Activated naive CD8-positive, alpha-beta T cell treated with anti-CD3 and anti-CD28 coated beads for 36 hours (primary cell): ENCODE measurements at places on chromosomes 5 and 9.

DNA sequence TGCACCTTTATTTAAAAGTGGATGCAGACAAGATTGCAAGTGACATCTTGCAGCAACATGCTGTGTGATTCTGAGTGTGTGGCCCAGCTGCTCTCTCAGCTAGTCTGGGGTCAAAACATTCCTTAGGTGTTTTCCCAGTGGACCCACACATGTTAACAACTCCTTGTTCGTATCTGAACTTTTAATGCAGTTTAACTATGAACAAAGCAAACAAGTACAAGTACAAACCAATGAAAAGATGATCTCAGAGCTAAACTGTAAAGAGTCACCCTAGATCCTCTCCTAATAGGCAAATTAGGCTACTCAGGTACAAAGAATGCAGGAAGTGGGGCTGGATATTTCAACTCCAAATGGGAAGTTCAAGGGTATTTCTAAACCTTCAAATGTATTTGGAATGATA is 108.4 kb downstream of the ENTREP1 start:
- DNase-seq = no peak

GRCh38 chr9:114259798-114260523 is 62.9 kb upstream of the ORM1 start:
- DNase-seq = no peak

- DNase-seq = peak; percentile 23
Observed at GRCh38 chr9:85377731-85378289, 363.9 kb downstream of the AGTPBP1 start.

GRCh38 chr5:139739150-139739974 is 56.2 kb upstream of the PSD2 start:
- DNase-seq = no peak

DNA sequence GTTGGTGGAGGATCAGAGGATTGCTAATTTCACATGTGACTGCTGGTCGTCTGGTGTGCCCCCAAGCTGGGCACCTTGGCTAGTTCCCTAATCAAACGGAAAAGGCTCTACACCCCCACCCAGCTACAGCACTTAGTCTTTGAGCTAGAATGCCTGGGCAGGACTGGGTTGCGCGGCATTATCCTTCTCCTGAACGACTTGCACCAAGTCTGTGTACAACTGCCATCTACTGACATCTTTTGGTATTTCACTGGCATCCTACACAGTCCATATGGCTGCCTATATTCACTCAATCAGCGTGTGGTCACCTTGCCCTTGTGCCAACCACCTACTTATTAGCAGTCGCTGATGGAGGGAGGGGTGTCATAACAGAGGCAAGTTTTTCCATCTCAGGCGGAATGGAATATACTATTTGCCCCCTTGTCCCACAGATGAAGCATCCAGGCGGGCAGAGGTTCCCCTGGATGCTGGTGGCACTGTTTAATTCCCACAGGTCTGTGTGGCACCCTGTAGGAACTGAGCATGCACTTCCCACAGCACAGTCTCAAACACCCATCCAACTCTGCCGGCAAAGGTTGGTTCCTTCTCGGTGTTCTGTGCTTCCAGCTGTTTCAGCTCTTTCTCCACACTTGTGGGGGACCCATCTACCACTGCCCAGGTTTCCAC is 150.1 kb downstream of the OSTF1 start:
- peak; percentile 20 for DNase-seq

DNA sequence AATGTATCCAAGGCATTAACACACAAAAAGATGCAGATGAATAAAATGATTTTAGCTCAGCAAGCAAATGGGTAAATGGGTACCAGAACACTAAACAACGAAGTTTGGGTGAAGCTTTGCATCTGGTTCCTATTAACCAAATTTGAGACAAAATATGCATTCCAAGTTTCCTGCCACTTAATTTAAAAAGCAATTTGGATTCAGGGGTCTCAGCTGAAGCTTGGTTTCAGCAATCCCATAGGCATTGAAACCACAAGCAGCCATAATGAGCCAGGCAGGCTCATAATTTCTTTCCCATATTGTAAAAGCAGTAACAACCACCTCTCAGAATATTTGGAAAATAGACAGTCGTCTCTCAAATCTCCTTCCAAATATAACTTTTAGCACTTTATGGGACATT is 138.9 kb downstream of the NXNL2 start:
- no peak for DNase-seq

DNA sequence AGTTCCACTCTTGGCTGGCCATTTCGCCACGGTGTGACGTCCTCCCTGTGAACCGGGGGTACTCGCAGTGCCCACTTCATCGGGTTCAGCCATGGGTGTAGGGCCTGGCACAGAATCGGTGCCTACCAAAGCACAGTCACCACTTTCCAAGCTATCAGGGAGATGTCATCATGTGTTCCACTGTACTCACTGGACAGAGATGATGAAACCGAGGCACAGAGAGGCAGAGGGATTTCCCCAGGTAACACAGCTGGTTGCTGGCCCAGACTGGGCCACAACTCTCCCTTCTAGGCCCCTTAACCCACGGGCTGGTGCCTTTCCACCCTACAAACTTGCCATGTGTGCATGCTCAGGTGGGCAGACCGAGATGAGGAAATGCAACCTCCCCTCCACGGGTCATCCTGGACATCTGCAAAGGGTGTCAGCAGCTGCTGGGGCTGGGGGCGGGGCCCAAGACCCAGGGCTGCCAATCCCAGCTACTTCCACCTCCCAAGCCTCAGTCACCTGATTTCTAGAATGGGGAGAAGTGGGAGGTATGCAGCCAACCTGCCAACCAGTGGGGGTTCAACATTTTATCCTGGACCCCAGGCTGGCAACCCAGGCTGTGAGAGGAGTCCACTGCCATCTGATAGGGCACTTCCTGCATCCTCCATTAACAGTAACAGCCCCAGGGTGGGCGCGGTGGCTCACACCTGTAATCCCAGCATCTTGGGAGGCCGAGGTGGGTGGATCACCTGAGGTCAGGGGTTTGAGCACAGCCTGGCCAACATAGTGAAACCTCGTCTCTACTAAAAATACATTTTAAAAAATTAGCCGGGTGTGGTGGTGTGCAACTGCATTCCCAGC is 893 bp upstream of the SH2D3C start:
- DNase-seq = peak; percentile 77

DNA sequence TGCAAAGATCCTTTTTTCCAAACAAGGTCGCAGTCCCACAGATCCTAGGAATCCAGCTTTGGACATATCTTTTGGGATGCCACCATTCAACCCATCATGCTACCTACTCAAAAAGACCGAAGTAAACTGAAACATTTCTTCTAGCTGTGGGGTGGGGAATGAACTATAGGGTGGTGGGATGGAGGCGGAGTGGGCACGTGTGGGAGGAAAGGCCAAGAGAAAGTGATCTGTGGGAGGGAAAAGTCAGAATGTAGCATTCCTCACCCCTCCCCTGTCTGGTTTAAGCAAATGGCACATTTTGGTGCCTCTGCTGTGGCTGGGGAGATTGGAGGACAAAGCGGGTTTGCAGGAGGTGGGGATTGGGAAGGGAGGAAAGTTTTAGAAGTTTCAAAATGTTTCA is 59.2 kb upstream of the IL17B start:
- DNase-seq = no peak

GRCh38 chr5:118076490-118076889 is 911.9 kb downstream of the DTWD2 start:
- no peak for DNase-seq

- DNase-seq = no peak
Observed at GRCh38 chr9:113446323-113446740, 17.2 kb upstream of the RGS3 start.

DNA sequence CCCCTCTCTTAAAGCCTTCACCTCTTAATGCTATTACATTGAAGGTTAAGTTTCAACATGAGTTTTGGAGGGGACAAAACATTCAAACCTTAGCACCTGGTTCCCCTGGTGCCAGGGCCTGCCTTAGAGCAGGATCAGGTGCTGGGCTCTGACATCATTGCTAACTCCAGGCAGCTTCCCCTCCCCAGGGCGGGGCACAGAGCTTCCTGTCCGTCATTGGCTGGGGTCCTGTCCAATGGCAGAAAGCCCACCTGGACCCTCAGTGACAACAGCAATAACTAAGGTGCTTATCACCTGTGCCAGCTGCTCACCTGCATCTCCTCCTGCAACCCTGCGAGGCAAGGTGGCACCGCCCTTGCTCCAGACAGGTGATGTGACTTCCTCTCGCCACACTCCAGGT is 177.4 kb downstream of the NSG2 start:
- no peak for DNase-seq

DNA sequence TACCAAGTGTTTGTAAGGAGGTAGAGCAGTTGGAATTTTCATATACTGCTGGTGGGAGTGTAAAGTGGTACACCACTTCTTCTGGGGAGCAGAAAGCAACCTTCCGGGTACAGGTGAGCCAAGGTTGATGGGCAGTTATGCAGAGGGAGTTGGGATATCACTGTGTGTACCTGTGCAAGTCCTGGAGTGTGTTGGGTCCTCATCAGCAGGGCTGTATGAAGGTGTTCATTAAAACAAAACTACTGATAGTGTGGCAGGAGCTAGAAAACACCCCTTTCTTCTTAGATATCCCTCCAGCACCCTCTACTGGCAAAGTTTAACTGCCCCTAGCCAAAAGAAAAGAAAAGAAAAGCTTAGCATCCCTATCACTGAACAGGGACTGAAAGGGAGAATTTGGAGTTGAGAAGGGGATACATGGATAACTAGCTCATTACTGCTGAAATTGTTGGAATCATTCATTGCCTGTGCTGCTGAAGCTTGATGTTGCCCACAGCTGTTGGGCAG is 10.7 kb downstream of the MARCHF6 start:
- DNase-seq = no peak

DNA sequence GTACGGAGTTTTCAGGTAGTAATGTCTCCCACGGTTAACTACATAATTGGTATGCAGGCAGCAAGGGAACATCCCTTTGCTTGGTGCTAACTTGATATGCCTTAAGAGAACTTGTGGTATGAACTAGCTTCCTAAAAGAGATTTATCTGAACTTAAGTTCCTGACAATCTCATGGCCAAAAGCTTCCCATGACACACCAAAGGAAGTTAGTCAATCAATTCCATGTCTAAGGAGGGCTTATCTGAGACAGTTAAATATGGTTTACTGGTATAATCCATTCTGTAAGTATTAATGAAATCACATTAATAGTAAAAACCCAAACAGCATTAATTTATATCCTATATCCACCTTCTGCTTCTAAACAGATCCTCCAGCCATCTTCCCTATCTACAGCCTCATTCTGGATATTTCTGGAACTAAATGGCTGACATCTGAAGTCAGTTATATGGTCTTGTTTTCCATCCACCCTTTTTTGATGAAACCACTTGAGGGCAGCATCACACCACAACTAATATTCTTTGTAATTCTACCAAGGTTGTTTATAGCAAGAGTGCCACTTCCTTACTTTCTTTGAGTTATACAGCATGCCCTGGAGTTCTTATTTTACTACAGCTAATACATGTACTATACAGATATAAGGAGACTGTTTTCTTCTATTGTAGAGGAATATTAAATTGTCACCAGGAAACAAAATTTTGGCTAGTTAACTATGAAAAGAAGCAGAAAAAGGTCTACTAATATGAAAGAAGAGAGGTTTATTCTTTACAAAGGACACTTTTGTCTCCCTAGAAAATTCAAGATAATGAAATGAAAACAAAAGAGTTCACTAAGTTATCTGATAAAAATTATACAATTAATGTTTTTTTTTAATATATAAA is 34.7 kb downstream of the SHOC1 start:
- peak; percentile 16 for DNase-seq

DNA sequence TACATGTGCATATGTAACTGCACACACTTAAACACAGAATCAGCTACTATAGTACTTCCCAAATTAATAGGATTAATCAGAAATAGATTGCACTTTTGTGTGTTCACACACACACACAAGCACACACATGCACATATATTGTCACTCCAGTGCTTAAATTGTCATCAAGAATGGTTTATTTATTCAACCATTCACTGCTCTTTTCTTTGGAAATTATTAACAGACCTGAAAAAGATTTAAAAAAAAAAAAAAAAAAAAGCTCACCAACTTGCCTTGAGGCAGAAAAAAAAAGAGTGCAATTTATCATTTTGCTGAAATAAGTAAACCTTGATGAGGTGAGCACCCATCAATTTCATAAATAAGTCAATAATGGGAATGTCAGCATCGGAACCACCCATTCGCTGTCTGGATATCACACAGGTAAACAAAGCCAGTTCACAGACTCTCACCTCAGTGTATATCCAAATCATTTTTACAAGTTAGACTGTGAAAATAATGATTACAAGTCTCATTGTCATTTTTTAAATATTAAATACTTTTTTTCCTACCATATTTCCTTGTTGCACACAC is 562.8 kb downstream of the BNC2 start:
- DNase-seq = no peak

- no peak for DNase-seq
Observed at GRCh38 chr9:12178634-12179033, 514.6 kb upstream of the TYRP1 start.

DNA sequence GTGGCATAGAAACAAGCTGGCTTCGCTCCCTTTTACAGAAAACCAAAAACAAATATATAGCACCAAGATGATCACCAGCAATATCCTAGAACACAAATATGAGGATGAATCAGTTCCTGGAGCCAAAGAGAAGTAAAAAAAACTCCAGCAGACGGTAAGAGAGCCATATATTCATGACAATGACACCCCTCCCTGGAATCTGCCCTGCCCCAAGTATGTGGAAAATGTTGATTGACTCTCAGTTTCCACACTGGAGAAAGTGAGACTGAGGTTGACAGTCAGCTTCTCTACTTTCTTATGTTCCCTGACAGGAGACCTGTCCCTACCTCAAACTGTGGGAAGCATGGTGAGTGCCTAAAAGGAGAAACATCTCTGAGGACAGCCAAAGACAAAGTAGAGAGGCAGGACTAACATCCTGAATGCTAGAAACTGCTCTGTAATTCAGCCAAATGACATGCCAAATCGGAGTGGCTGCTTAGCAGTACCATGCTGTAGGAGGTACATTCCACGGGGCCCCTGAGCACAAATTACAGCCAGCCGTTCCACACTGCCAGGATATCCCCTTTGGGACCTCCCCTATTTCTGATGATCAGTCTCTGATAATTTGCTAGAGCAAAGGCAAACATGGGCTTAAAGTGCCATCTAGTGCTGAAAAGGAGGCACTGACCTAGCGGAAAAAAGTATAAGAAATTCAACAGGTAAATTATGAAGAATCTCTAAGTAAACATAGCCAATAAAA is 424.0 kb upstream of the RGMB start:
- no peak for DNase-seq

GRCh38 chr5:31481531-31482165 is 50.2 kb downstream of the DROSHA start:
- no peak for DNase-seq

GRCh38 chr5:150009671-150010387 is 9.3 kb downstream of the HMGXB3 start:
- DNase-seq = no peak
